ENCODE measurements at places on chromosomes 12 and 14. TPM values are rescaled to one million over a fixed set of nuclear protein-coding genes. Genes with fewer than 3 reads are reported as not detected.

C12orf76 gene
- total RNA-seq: 29.5 TPM

NANOG gene
- not detected for total RNA-seq

CCDC197 gene
- not detected for total RNA-seq

BIN2 gene
- total RNA-seq: not detected

RDH16 gene
- total RNA-seq: not detected

CCDC196 gene
- not detected for total RNA-seq

ARMH4 gene
- total RNA-seq: 3.1 TPM

UTP20 gene
- 44.2 TPM for total RNA-seq

HOXC9 gene
- total RNA-seq: 7.2 TPM

HSPB8 gene
- 32.6 TPM for total RNA-seq

MLEC gene
- total RNA-seq: 156 TPM

AVPR1A gene
- total RNA-seq: not detected

LTBP2 gene
- 1.7 TPM for total RNA-seq

TEDC1 gene
- total RNA-seq: 18.6 TPM

BMAL2 gene
- 1.8 TPM for total RNA-seq

TMPRSS12 gene
- not detected for total RNA-seq

DIO2 gene
- total RNA-seq: 0.08 TPM

TMEM121 gene
- 17.8 TPM for total RNA-seq

KLHDC2 gene
- total RNA-seq: 59.6 TPM

WNT1 gene
- not detected for total RNA-seq

HRK gene
- 11.9 TPM for total RNA-seq

REP15 gene
- 1.4 TPM for total RNA-seq

YAF2 gene
- 22.6 TPM for total RNA-seq
